Hematopoietic multipotent progenitor cell treated with erythropoietin and hydrocortisone succinate and interleukin-3 and kit ligand, for 6 days (in vitro differentiated cells): ENCODE measurements at places on chromosomes 2 and 18.
A peak's percentile ranks its signal among the peaks of the same experiment; 100 is the strongest.

DNA sequence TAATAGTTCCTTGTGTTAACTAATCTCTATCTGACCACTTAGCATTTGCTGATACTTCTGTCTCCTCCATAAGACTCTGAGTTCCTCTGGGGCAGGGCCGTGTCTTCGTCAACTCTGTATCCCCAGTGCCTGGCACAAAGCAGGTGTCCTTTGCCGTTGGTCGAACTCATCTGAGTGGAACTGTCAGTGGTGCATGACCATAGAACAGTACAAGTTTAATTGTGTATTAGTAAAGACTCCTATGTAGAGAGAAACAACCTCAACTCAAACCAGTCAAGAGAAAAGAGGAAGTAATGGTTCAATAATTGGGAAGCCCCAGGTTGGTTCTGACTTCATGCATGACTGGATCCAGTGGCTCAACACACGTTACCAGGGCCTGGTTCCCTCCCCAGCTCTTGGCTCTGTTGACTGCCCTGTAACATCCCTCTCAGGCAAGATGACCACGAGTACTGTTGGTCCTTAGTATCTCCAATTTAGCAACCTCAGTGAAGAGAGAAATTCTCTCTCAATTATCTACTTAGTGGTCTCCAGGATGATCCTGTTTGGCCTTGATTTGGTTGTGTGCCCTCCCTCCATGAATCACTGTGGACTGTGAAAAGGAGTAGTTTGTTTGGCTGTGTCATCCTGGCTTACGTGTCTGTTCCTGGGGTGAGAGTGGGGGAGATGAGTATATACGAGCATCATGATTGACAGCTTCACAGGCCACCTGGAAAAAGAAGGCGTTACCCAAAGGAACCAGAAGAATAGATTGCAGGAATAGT is 58.5 kb upstream of the MSH6 start:
- DNase-seq, result no peak

DNA sequence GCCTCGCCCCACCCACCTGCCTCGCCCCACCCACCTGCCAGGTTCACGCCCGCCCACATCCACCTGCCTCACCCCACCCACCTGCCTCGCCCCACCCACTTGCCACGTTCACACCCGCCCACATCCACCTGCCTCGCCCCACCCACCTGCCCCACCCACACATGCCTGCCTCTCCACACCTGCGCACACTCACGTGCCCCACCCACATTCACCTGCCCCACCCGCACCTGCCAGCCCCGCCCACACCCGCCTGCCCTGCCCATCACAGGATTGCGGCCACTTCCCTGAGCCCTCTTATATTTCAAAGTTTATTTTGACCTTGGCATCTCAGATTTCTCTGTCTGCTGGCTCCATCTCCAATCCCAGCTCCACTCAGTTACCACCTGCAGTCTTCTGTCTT is 217.5 kb upstream of the SOX11 start:
- DNase-seq, result no peak

DNA sequence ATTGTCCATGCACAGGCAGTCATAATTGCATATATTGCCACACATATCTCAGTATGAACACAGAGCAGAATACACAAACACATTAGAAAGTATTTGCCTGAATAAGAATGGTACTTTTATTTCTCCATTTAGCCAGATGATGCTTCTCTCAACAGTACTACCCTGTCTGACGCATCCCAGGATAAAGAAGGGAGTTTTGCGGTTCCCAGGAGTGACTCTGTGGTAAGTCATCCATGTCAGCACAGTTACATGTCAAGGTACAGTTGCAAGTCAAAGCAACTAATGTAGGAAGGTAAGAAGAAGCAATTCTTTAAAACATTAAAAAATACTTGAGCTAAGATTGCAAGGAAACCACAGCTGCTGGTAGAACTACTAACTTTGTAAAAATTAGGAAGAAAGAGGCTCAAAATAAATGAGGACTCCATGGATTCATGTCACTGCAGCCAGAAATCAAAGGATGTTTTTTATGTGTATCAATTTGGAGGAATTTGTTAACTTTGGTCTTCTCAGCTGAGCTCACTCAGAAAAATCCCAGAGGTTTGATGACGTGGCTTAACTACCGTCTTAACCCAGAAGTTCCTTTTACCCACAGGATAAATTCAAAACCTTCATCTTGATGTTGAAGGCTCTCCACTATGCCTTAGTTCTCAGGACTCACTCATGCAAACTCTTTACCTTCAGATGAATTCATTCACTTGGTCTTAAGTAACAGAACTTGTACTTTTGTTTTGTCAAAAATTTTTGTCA is 130.3 kb downstream of the ARHGAP28 start:
- DNase-seq, result no peak

GRCh38 chr2:230694241-230694640 is 18.4 kb upstream of the CAB39 start:
- DNase-seq, result no peak

DNA sequence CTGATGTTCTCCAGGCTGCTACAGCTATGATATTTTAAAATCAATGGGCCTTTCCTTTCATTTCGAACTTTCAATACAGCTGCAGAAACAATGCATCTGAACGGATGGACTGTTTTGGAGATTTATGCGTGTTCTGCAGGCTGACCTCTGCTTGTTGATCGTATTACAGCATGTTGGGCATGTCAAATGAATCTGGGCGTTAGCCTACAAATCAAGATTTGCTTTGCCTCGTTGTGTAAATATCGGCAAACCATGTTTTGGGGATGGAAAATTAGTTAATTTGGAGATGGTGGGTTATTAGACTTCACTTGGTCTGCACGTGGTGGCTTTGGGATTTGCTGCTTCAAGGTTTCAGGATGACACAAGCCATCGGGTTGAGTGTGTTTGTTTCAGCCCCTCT is 129.3 kb downstream of the AGAP1 start:
- DNase-seq, result no peak

DNA sequence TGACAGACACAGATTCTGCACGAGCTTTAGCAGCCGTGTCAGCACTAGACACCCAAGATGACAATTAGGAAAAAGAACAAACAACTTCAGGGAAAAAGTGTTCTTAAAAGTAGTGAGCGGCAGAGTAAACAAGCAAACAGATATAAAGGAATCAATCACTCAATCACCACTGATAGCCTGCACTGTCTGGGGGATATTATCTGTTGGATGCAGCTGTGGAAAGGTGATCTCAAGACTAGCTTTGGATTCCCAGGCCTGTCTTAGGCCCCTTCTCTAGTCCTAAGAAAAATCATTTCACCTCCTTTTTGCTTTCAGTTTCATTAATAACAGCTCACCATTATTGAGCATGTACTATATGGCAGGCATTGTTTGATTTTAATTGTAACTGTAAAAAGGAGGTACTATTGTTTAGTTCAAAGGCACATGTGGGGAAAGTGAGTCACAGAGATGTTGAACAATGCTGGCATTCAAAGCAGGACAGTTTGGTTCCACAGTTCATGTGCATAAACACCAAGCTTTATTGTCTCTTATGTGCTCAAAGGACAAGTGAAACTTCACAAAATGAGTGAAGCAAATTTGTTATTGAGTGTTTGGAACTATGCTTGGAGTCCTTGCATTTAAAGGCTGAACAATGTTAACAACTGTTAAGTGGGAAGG is 147.3 kb upstream of the TCF4 start:
- DNase-seq, result no peak

DNA sequence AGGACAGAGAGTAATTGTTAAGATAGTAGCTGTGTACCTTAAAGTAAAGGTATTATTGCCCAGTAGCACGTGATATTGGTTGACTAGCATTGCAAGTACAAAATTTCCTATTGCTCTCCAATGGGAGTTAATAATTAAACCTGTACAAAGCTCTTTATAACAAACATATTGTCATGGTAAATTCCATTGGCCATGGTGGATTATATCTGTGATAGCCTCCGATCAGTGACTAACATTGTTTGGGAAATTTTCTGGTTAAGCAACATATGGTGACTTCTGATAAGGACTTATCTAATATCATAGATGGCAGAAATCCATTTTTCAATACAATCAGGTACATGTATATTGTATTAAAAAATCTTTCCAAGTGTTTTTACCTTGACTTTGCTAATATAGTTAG is 360.8 kb downstream of the DCC start:
- DNase-seq, result no peak

DNA sequence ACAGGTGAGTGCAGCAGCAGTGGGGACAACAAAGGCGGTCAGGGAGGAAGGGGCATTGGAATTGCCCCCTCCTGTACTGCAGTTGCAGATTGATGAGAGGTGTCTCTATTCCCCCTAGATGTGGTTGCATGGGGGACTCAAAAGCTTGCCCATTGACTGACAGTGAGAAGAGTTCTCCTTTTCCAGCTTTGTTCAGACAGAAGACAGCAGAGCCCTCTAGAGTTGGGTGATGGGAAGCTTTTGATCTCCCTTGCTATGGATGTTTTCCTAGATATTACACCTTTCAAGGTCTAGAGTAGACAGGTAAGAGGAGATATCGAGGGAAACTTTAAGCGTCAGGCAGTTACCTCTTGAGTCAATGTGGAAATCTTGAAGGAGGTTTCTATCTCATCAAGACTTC is 2.9 kb downstream of the PROKR1 start:
- DNase-seq, result peak; percentile 65

DNA sequence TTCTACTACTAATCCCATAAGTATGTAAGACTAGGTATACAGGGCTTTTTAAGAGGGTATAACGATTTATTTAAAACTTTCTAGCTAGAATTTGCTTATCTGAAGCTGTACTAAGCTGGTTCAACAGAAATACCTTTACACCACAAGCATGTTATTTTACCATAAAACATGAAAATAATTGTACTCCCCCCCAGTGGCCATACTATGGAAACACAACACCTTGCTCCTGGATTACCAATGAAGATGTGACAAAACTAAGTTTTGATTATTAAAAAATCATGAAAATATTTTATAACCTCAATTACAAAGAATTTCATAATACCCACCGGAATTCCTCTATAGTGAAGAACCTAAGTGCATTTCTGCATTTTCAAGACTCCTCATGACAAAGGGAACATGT is 27.3 kb downstream of the LPIN2 start:
- DNase-seq, result peak; percentile 81

DNA sequence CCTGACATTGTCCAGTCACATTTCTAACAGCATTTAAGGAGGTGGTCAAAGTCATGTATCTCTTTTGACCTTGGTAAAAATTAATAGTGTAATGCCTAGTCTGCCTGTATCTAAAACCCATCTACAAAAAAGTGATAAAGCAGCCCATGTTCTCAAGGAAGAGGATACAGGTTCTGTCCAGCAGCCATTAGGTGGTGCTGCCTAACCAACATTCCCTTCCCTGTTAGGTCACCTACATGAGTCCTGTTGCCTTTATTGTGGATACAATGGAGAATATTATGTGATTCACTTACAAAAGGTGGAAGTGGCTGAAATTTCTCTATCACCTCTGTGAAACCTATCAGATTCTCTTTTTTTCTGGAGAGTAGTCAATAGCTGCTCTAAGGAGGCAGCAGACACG is 52.5 kb downstream of the AQP4 start:
- DNase-seq, result peak; percentile 12

GRCh38 chr2:62785810-62786597 is 80.5 kb downstream of the EHBP1 start:
- DNase-seq, result peak; percentile 25

DNA sequence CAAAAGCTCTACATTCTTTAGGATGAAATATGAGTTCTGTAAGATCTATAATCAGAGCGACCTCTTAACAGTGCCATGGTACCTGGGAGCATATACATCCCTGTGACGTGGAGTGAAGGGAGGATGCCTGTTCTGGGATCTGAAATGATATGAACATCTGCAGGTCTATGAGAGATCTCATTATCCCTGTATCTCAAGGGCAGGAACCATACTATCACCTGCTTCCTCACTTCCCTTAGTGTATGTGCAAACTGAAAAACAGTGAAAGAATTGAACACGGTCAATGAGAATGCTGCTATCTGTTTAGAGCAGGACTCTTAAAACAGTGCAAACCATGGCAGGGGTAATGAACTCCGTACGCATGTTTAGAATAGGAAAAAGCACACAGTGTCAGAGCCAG is 364.0 kb downstream of the LPIN1 start:
- DNase-seq, result no peak
